ENCODE measurements at places on chromosomes 12 and 14.

DNA sequence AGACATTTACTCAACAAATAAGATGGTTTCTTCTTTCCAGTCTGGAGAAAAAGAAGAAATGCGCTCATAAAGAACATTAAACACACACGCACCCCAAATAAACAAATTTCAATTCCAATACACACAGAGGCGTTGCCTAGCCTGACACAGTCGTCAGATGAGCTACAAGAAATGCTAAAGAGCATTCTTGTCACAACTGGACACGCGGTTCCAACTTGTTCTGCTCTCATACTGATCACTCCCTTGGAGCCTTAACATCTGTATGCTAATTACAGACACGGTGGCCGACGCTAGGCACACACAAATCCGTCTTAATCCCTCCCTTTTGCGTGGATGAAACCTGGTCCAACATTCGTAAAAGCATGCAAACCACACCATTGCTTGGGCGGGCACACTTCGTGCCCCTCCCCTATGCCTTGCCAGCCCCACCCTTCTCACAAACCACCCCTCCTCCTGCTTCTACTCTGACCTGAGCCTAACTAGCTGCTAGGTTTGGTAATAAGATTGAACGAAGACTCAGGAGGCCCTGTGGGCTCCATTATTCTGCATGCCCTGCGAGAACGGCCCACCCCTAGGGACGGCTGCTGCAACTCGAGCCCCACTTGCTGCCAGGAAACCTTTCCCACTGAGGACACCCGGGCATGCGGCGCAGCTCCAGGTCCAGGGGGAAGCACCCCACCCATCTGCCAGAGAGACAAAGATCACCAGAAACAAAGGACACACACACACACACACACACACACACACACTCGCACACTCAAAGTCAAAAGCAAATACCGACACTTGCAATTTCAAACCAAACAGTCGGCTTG lies 1.2 kb downstream of the KCNK10 start:
- DNase-seq, result no peak

DNA sequence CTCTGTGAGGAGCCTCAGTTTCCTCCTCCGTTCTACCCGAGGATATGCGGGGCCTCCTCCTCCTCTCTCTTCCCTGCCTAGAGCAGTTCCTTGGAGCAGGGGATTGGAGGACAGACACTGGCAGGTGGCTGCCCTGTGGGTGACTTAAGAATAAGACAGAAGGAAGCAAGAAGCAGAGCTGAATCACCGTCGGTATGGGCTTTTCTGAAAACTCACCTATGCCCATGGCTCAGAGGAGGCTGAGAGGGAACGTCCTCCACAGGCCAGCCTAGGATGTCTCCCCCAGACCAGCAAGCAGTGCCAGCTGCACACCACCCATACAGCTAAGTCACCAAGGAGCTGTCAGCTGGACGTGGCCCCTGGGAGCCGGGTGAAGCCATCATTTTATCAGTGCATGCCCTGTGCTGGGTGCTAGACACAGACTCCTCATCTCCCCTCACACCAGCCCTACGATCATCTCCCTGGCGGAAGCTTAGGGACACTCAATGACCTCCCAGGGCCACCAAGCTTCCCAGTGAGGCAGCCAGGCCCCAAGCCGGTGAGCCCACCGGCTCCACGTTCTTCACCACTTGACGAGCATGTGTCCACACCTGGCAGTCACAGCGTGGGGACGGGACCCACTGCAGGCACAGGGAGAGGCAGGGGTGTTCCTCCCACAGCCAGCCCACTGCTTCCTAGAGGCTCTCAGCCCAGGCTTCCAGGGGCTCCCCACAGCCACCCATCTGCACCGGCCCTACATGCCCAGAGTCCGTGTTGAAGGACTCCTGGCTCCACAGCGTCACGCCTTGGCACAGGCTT lies 21.4 kb downstream of the ITPK1 start:
- DNase-seq, result no peak

DNA sequence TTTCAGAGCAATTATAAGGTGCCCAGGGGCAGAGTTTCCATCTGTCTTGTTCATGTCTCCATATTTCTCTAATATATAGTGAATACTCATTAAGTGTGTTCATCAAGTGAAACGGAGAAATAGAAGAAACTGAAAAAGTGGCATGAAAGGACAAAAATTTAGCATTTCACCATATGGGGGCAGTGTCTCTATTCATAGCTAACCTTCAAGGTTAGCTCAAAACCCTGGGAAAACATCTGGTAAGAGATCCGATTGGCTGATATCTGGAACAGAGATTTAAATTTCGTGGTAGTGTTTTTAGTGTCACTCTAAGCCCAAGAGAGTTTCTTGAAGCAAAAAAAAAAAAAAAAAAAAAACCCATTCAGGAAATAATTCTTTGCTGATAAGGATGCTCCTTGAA lies 367.5 kb downstream of the DAD1 start:
- peak; percentile 34 for DNase-seq

GRCh38 chr12:90808568-90808967 lies 146.4 kb downstream of the CCER1 start:
- no peak for DNase-seq

DNA sequence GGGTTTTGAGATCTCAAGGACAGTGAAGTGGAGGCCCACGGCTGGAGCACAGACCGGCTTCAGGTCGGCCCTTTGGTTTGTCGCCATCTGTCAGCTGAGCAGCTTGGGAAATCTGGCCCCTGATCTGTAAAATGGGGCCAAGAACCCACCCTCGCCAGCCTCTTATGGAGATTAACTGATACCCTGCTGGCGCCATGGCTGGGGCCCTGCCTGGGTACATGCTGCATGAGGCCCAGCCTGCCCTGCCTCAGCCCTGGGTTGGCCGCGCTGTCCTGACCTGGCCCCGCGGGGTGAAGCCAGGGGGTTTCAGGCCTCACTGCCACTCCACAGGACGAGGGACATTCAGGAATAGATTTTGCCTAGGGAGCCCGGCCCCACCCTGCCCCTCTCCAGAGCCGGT lies 33.9 kb upstream of the MEG3 start:
- DNase-seq, result no peak

GRCh38 chr14:79661752-79662151 lies 549.6 kb downstream of the DIO2 start:
- DNase-seq, result no peak

DNA sequence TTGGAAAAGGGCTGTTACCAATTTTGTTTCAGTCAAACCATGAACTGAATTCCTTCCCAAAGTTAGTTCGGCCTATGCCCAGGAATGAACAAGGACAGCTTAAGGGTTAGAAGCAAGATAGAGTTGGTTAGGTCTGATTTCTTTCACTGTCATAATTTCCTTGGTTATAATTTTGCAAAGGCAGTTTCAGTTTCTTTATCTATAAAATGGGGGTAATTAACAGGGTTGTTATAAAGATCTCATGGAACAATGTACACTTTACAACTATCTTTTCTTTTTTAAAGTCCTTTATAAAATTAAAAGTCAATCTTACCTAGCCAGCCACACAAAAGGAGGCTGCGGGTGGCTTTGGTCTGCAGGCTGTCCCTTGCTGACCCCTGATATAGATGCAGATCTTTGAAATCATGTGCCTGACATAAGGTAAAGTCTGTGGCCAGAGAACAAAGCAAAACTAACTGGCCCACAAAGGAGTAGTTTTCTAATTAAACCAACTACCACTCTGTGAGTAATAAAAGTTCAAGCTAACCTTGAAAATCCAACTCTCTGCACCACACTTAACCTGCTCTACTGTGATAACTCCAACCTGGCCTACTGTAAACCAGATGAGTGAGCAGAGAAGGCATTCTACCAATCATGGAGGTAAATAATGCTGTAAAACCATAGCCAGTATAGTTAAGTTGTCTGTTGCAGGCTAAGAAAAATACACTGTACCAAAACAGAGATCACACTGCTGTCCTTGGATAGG lies 49.5 kb downstream of the SLC38A1 start:
- DNase-seq, result no peak

Measured in AML-193 (cell line).